ENCODE measurements at places on chromosomes 2 and 18.

- DNase-seq = no peak
These were observed 553.0 kb upstream of the FANCL start for GRCh38 chr2:58794103-58794502.

- DNase-seq = no peak
These were observed 1357.5 kb upstream of the CELF4 start for GRCh38 chr18:38923126-38923525.

DNA sequence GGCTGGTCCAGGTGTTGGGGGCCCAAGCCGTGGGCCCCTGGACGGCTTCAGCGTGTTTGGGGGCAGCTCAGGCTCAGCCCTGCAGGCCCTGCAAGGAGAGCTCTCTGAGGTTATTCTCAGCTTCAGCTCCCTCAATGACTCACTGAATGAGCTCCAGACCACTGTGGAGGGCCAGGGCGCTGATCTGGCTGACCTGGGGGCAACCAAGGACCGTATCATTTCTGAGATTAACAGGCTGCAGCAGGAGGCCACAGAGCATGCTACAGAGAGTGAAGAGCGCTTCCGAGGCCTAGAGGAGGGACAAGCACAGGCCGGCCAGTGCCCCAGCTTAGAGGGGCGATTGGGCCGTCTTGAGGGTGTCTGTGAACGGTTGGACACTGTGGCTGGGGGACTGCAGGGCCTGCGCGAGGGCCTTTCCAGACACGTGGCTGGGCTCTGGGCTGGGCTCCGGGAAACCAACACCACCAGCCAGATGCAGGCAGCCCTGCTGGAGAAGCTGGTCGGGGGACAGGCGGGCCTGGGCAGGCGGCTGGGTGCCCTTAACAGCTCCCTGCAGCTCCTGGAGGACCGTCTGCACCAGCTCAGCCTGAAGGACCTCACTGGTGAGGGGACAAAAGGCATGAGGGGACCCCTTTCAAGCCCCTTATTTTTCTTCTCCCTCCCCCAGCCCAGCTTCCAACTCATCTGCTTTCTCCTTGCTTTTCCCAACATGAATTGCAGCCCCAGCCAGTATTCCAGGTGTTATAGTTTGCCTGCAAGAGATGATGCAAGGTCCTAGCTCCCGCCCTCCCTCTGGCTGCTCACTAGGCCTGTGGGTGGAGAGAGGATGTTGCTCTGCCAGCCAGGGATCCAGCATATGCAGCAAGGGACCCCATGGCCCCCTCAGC lies 2.9 kb upstream of the KHK start:
- no peak for DNase-seq

- no peak for DNase-seq
These were observed 10.6 kb upstream of the RPIA start for GRCh38 chr2:88680916-88681315.

- DNase-seq = peak; percentile 66
These were observed 72.0 kb upstream of the TMEM178A start for GRCh38 chr2:39593439-39594393.

DNA sequence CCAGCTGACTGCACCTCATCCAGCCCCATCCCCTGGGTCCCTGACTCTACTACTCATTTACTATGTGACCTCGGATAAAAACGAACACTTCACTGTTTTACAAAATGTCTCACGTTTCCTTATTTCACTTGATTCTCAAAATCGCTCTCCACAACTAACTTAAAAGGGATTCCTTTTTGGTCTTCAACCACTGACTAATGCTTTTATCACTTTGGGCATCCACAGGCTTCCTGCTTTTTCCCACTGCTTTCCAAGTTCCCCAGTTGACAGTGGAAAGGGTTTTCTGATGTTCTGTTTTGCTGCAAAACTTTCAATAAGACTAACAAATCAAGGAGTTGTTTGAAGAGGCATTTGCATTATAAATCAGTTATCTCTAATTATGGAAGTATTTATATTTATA lies 24.1 kb downstream of the EIF2AK3 start:
- DNase-seq = no peak

- no peak for DNase-seq
These were observed 151.3 kb upstream of the SLC39A10 start for GRCh38 chr2:195505701-195506100.

DNA sequence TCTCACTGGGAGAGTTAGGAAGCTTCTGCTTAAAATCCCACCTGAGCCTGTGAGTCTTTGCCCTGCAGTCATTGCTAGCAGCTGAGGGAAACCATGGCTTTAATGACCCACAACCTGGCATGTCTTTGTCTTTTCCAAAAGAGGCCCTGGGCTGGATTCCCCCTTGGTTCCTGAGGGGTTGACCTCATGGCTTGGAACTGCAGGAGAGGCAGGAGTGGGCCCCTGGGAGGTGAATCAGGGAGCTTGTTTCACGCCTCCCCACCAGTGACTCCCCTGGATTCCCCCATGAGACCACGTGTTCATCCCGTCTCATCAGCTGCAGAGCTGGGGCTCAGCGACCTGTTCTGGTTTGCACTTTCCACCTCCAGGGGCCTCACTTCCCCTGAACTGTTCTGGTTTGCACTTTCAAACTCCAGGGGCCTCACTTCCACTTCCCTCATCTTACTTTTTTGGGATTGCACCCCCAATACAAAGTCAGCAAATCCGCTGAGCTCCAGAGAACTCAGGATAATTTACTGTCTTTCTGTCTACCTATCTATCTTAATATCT lies 58.5 kb upstream of the TMEM18 start:
- DNase-seq = no peak

DNA sequence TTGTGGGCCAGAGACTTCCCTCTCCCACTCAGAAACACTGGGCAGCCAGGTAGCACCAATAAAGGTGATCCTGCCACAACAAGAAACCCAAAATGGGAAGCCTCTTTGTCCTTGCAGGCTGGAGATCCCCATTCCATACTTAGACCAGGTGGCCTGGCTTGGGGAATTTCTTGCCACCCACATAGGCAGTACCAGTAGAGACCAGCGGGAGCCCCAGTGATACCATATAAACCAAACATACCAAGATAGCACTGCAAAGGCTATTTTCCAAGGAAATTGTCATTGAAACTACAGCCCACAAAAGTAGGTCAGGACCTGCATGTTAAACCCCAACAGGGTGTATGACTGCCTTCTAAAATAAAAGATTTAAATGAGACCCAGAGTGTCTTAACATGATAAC lies 171.6 kb downstream of the DIS3L2 start:
- no peak for DNase-seq

Data from GM04504 (cell line).